Activated T-helper 1 cell treated with anti-CD3 and anti-CD28 coated beads, Interleukin-2, amount 50 U/mL, for 16 hours (primary cell): ENCODE measurements at places on chromosomes 7 and 10.

GRCh38 chr7:124655990-124656389 is 109.6 kb downstream of the GPR37 start:
- no peak for DNase-seq

DNA sequence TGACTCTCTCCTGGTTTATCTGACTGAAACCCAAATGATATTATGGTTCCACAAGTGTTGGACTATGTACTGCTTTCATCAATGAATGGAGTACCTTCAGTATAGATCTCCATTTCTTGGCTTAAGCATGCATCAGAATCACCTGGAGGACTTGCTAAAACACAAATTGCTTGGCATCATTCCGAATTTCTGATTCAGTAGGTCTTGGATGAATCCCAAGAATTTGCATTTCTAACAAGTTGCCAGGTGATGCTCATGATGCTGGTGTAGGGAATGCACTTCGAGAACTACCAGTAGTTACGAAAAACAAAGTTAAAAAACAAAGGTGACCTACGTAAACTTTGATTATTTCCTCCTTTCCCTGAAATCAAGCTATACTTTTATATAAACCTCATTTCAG is 119.0 kb upstream of the FEZF1 start:
- DNase-seq = no peak

DNA sequence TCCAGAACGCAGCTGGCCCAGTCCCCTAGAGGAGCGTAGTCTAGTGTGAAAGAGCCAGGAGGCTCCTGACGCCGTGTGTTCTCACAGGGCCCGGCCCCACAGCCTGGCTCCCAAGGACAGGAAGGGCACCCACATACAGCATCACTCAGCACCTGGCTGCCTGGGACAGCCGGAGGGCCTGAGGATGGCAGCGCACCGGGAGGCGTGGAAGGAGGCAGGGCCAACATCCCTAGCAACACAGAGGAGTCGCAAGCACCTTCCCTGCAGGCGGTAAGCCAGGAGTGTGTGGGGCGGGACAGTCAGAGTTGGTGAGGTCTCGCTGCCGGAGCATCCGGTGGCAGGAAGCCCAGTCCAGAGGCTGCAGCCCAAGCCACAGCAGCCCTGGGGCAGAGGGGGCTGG is 125.8 kb downstream of the MAD1L1 start:
- no peak for DNase-seq

- no peak for DNase-seq
Measured at GRCh38 chr7:142413280-142414000, 155.6 kb upstream of the PRSS58 start.

GRCh38 chr10:22505911-22506685 is 160.8 kb downstream of the SPAG6 start:
- no peak for DNase-seq

- no peak for DNase-seq
Measured at GRCh38 chr7:154388412-154388811, 336.2 kb downstream of the DPP6 start.

DNA sequence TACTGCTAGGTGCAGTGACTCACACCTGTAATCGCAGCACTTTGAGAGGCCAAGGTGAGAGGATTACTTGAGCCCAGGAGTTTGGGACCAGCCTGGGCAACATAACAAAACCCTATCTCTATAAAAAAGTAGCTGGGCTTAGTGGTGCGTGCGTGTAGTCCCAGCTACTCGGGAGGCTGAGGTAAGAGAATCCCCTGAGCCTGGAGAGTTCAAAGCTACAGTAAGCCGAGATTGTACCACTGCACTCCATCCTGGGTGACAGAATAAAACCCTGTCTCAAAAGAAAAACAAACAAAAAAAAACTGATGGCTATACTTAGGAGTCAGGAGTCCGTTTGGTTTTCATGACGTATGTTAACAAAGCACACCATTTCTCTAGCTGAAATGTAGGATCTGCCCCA is 2.9 kb downstream of the SGMS1 start:
- no peak for DNase-seq

DNA sequence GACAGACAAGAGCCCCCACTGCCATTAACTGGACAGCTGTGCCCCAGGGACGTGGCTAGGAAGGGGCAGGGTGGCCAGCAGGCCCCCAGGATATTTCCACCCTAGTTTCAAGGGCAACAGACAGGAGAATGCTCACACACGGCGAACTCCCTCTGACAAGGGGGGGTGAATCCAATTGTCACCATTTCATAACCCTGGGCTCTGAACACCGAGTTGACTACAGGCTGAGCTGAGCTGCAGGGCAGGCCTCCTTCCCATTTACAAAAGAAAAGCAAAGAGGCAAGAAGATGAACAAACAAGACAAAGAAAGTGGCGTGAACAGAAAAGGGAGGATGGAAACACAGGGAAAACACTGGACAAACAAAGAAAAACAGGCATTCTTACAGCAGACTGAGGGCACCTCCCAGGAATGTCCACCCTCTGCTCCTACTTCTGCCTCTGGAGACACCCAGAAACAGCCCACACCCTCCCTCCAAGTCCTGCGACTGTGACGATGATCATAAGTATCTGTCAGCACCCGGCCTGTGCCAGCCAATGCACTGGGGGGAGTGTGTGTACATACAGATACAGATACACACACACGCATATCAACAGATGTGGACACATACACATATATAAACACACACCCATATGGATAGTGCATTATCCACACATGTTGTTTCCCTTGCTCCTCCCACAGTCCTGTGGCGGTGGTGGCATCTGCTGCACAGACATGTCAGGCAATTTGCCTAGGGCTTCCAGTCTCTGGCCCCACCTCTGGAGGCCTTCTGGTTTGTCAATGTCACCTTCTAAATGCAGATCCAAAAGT is 66.2 kb downstream of the FAM53B start:
- DNase-seq = no peak

DNA sequence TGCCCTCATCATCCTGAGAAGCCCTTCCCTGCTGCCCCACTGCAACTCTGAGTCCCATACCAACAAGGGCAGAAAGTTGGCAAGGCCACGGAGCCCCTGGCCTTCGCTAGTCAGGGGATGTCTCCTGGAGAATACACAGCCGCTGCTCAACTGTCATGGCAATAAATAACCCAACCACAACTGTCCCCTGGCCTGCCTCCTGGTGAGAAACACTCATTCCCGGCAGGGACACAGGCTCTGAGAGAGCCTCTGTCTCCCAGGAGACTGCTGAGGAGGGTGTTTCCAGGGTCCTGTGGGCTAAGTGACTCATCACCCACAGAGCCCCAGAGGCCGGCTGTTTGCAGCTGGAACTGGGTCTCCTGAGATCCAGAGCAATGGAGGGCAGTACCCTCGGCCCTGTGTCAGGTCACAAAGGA is 354.1 kb downstream of the TNS3 start:
- no peak for DNase-seq

- DNase-seq = peak; percentile 34
Measured at GRCh38 chr10:69716711-69717560, 84.8 kb upstream of the COL13A1 start.

DNA sequence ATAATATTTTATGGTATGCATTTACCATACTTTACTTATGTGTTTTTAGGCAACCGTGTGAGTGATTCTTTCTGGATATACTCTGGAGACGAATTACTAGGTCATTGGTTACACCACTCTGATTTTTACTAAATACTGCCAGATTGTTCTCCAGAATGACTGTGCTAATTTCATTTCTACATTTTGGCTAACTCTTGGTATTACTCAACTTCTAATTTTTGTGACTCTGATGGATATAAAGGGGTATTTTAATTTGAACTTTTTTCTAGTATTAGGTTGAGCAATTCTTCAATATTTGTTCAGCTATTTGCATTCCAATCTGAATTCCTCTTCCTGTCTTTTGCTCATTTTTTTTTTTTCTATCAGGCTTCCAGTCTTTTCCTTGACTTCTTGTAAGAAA is 223.6 kb downstream of the MDFIC start:
- no peak for DNase-seq

GRCh38 chr10:12685261-12686058 is 316.1 kb downstream of the CCDC3 start:
- DNase-seq = no peak

DNA sequence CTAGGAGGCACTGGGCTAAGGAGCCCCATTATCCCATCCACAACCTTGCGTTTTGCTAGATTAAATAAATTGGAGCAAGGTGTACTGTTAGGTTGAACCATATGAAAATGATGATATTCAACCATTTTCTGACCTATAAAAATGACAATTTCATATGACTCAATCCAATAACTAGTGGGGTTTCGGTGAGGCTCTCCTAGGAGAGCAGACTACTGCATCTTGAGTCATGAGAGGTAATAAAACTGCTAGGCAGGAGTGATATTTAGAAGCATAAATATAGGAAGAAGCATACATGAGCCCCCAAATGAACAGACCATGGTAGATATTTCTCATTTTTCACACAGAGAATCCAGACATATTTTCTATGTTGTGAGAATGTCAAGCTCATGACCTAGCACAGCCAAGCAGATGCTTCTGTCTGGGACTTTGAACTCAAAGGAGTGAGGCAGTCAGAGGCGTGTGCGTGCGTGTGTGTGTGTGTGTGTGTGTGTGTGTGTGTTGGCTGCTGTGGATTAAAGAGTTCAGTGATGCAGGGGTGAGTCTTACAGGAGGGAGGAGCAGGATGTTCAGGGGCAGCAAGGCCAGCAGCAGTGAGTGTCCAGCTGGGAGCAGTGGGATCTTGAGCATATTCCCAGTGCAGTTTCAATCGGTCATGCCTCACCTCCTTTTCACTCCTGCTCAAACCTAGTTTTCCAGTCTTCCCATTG is 17.8 kb upstream of the WDR11 start:
- no peak for DNase-seq

- no peak for DNase-seq
Measured at GRCh38 chr10:96230527-96230926, 40.8 kb downstream of the BLNK start.

DNA sequence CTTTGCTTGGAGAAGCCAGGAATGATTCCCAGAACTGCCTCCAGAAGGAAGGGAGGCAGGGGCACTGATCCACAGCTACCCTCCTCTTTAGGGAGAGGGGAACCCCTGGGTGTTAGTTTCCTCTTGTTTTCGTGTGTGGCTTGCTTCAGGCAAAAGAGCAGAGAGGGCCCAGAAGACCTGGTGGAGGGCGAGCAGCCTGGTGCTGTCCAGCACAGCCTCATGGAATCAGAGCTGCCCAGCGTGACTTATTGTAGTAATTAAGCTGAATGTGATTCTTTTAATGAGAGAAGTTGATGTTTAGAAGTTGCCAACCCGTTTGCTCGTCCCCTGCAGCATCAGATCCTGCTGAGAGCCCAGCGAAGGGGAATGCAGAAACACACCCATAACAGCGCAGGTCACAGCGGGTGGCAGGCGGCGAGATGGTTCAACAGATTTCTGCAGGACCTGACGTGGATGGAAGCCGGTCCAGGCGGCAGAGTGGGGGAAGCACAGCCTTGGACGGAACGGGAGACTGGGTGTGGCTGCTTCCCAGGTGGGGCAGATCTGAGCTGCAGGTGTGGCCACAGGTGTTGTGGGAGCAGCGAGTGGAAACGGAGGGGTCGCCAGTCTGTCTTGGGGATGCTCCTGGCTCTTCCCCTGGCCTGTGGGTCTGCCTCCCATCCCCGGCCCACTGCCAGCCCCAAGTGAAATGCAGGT is 53.7 kb upstream of the SHH start:
- no peak for DNase-seq

DNA sequence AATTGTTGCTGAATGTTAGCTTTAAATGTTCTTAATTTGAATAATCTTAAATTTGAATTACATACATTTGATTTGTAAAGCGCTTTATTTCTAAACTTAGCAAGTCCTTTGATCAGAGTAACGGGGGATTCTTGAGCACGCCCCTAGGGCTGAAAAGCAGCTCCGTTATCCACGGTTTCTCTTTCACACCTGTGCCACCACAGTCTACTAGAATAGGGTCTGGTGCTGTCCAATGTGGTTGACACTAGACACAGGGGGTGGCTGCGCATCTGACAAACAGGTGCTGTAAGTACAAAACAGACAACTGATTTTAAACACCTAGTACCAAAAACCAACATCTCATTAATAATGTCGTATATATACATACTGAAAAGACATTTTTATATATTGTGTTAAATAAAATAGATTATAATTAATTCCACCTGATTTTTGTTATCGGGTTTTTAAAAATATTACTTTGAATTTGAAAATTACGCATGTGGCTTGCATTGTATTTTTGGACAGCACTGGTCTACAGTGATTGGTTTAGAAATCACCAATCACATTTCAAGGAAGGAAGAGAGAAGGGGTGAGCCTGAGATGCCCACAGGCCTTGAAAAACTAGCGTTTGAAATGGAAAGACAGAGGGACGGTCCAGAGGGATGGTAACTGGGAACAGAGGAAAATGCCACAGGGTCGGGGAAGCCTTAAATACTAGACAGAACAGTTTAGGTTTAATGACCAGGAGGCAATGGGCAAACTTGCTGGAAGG is 7.3 kb downstream of the SEPHS1 start:
- no peak for DNase-seq

- no peak for DNase-seq
Measured at GRCh38 chr7:159102681-159103381, 41.8 kb downstream of the VIPR2 start.

GRCh38 chr7:92332782-92333181 is 87.0 kb downstream of the ANKIB1 start:
- no peak for DNase-seq

- DNase-seq = no peak
Measured at GRCh38 chr7:94274828-94275227, 119.9 kb upstream of the COL1A2 start.

DNA sequence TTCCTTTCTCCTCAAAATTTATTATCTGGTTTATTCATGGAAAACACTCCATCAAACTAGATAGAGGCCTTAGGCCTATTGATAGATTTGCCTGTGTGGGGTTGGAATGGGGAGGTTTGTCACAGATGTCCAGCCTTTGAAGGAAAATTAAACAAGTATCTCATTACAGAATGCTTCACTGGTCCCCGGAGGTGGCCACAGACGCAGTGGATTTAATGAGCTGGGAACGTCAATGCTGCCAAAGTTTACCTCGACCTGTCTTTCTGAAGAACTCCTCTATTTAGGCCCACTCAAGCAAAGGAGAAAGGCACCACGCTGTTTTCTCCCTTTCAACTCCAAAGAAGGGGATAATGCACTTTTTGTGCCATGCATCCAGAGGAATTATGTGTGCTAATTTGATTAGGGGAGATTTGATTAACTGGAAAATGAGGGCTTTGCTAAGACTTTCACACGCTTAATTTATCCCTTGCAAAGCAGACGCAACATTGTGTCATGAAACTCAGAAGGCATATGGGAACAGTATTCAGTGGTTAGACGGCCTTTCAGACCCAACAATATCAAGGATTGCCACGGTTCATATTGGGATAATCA is 558.8 kb upstream of the GALNT17 start:
- DNase-seq = no peak

- no peak for DNase-seq
Measured at GRCh38 chr10:16832351-16833080, 15.3 kb upstream of the RSU1 start.

- DNase-seq = no peak
Measured at GRCh38 chr10:113801569-113801968, 50.1 kb downstream of the PLEKHS1 start.

- DNase-seq = no peak
Measured at GRCh38 chr10:132489704-132490534, 47.7 kb upstream of the INPP5A start.

- no peak for DNase-seq
Measured at GRCh38 chr10:725786-726185, 36.3 kb upstream of the DIP2C start.
